ENCODE measurements at places on chromosomes 3 and 15.

DNA sequence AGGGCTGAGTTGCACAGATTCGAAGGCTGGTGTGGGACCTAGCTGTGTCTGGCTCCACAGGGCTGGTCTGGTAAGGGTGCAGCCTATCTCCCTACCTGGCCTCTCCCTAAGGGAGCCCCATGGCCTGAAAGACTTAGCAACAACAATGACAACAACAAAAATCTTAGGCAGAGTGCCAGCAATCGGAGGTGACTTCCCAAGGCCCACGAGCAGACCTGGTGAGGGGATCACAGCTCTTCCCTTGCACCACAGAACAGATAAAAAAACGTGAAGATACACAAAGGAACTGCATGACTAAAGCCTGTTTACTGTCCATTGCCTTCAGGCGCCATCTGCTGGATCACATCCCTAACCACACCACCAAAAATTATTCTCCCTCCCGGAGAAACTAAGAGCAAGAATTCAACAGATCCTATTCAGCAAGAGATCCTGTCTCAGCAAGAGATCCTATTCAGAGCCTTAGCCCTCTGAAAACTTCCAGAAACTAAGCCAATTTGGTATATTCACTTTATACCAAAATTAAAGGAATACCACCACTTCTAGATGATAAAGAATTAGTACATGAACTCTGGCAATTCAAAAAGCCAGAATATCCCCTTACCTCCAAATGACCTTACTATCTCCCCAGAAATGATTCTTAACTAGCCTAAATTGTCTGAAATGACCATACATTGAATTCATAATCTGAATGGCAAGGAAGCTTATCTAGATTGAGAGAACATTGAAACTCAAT is 24.1 kb upstream of the OR5K4 start:
- no peak for DNase-seq

DNA sequence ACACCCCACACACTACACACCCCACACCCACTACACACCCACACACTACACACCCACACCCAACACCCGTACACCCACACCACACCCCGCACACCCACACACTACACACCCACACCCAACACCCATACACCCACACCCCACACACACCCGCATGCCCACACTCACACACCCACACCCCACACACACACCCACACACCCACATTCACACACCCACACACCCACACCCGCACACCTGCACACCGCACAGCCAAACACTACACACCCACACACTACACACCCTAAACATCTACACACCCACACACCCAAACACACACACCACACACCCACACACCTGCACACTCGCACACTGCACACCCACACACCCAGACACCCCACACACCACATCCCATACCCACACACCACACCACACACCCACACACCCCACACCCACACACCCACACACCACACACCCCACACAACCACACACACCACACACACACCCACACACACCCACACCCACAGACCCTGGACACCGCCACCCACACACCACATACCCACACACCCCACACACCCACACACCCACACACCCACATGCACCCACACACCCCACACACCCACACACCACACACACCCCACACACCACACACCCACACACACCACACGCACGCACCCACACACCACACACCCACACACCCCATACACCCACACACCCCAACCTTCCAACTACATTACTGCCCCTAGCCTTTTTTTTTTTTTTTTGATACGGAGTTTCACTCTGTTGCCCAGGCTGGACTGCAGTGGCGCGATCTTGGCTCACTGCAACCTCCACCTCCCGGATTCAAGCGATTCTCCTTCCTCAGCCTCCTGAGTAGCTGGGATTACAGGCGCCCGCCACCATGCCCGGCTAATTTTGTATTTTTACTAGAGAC is 16.9 kb downstream of the CEP19 start:
- no peak for DNase-seq

DNA sequence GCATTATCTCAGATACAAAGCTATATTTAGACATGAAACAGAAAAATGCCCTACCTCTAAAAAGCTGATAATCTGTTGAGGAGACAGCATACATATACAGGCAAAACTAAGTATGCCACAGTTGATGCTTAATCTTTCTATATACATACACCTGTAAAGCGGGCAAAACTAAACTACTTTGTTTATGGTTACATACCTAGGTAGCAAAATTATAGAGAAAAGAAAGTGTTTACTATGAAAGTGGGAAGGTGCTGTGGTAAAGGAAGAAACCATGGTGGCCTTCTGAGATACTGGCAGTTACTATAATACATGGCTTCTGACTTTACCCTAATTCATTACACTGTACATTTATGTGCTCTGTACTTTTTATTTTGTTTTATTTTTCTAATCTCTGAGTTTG is 36.0 kb upstream of the NR1I2 start:
- no peak for DNase-seq

- no peak for DNase-seq
Measured at GRCh38 chr3:18625085-18625484, 199.9 kb upstream of the SATB1 start.

DNA sequence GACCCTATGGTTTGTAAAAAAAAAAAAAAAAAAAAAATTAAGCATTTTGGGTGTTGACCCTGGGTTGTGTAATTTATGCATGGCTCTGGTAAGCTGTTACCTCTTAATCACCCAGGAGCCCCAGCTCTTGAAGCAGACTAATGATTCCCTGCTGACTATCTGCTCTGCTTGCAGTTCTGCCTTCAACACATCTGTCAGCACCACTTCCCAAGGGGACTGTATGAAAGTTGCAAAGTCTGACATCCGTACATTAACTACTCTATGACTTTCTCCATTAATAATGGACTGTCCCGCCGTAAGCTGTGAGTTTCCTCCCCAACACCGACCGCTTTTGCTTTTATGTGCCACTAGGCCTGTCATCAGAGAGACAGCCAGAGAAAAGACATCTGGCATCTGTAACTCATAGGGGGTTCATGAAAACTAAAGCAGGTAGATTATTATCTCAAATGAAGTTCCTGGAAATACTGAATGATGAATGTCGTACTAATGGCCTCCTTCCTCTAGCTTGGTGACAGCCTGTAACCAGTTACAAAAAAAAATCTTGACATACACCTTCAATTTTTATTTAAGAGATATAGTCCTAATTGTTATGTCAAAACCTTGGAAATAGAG is 271.5 kb downstream of the IL5RA start:
- no peak for DNase-seq

DNA sequence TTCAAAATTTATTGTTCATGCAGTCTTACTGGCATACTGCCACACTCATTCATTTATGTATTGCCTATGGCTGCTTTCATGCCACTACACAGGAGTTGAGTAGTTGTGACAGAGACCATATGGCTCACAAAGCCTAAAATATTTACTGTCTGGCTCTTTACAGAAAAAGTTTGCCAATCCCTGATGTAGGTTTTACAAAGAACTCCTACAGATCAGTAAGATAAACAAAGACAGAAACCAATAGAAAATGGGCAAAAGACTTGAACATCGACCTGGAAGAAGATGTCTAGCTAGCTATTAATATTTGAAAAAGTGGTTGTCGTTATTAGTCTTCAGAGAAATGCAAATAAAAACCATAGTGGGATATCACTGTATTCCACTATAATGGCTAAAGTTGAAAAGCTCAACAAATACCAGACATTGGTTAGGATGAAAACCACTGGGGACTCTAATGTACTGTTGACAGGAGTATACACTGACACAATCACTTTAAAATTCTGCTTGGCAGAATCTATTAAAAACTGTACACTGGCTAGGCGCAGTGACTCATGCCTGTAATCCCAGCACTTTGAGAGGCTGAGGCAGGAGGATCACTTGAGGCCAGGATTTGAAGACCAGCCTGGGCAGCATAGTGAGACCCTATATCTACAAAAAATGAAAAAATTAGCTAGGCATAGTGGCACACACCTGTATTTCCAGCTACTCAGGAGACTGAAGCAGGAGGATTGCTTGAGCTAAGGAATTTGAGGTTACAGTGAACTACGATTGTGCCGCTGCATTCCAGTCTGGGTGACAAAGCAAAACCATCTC is 87.7 kb downstream of the NEO1 start:
- no peak for DNase-seq

DNA sequence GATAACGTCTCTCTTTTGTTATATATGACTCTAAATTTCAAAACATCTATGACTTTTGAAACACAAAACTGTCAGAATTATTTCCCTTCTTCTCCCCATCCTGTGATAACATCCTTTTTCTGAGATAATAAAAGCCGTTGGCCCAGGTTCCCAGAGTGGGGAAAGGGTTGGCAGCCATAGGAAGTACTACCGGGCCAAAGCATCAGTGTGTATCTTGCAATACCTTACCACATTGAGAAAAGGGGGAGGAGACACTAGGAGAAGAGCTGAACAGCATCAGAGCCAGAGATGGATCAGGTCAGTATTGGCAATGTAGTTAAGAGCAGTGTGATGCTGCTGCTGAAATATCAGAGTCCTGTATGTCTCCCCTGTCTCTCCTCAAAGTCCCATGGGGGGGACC is 210.0 kb upstream of the PROK2 start:
- no peak for DNase-seq

- DNase-seq: no peak
Measured at GRCh38 chr3:98032904-98033303, 2.2 kb downstream of the GABRR3 start.

GRCh38 chr3:147963711-147964110 is 554.5 kb downstream of the ZIC1 start:
- no peak for DNase-seq

GRCh38 chr3:79297245-79297960 is 470.4 kb downstream of the ROBO1 start:
- DNase-seq: no peak

- no peak for DNase-seq
Measured at GRCh38 chr15:70141376-70142071, 43.8 kb upstream of the TLE3 start.

DNA sequence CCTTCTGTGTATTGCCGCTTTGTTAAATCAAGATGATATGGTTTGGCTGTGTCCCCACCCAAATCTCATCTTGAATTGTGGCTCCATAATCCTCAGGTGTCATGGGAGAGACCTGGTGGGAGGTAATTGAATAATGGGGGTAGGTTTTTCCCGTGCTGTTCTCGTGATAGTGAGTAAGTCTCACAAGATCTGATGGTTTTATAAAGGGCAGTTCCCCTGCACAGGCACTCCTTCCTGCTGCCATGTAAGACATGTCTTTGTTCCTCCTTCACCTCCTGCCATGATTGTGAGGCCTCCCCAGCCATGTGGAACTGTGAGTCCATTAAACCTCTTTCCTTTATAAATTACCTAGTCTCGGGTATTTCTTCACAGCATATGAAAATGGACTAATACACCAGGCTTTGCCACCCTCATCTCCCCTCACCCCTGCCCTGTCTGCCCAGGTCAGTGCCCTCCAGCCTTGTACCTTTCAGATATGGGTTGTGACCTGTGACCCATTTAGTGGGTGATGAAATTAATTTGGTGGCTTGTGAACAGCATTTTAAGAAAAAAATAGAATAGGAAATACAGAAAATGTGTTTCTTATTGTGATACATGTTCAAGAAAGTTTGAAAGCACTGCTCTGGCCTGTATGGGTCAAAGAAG is 56.1 kb upstream of the MCF2L2 start:
- DNase-seq: no peak

- DNase-seq: no peak
Measured at GRCh38 chr3:10766049-10766705, 49.9 kb upstream of the SLC6A11 start.

GRCh38 chr3:158058495-158059130 is 47.6 kb downstream of the SHOX2 start:
- no peak for DNase-seq

DNA sequence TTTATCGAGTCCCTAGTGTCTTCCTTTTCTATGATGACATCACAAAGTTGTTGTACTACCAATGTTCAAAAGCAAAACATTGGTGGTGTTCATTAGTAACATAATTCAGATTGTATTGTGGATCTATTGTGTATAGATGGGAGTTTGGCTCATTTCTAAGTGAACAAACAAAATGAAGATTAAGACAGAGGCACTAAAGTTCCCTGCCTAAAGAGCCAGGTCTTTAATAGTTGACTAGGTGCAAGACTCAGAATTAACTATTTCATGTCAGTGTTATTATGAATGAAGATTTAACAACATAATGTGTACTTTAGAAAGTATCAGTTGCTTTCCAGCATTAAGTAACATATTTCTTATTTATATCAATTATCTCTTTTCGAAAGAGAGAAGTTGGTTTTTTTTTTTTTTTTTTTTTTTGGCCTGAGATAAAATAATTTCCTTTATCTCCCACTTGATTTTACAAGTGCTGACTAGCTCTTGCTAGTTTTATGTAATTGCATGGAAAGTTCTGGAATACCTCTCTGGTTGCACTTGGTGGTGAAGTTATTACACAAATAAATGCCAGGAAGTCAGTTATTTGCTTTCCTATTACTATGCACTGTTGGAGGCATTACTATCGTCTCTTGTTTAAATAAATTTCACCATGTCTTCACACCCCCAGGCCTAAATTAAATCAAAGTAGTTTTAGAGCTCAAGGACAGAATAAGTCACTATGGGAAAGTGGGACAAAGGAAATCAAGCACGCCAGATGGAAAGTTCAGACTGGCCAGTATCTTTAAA is 48.7 kb downstream of the NAALADL2 start:
- no peak for DNase-seq

DNA sequence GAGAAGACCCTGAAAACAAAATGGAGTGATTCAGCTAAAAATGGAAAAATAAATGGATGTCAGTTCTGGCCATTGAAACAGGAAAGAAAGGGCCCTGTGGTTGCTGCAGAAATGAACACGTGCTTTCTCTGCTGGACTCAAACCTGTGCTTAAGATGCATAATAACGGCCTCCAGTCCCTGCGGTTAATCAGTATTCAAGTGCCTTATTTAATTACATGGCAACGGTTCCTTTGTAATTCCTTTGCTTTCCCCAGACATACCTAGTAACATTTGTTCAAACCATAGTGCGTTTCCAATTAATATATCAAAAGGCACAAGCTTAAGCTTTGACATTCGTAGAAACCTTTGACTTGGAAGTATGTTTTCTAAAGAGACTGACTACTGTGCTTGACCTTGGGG is 428.3 kb downstream of the GABRG3 start:
- DNase-seq: no peak

DNA sequence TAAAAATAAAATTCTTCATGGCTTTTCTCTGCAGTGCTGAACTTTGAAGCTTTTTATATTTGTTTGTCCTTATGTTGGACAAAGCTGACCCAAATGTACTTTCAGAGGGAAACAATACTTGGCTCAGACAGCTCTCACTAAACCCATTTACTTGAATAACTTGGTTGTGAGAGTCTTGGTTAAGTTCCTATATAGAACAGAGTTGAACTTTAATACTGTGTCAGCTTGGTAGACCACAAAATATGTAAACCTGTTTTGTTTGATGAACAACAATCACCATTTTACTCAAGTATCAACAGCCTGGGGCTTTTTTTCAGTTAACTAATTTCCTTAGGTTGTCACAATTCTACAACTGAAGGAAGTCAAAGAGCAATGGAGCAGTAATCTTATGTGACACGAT is 211.9 kb downstream of the CADM2 start:
- DNase-seq: no peak

- no peak for DNase-seq
Measured at GRCh38 chr3:53773611-53774368, 72.4 kb downstream of the CHDH start.
